Muscle of leg (tissue), 16 donors: ENCODE measurements at places on chromosomes 1 and 21. TPM values are rescaled to one million over a fixed set of nuclear protein-coding genes. Genes with fewer than 3 reads are reported as not detected.

- no peak overlapping the region for H3K4me3 ChIP-seq
- H3K27ac ChIP-seq: no peak overlapping the region
- no peaks in the 10 kb centered on the region for H3K4me1 ChIP-seq
- H3K36me3 ChIP-seq: peaks cover 69% of the 10 kb centered on the region
- no peaks in the 10 kb centered on the region for H3K27me3 ChIP-seq
These were observed 8.7 kb downstream of the KHDC4 start for GRCh38 chr1:155925506-155925905.

The SLC35E2B gene
- total RNA-seq: 27.4 TPM

The LCK gene
- total RNA-seq: 0.62 TPM

DNA sequence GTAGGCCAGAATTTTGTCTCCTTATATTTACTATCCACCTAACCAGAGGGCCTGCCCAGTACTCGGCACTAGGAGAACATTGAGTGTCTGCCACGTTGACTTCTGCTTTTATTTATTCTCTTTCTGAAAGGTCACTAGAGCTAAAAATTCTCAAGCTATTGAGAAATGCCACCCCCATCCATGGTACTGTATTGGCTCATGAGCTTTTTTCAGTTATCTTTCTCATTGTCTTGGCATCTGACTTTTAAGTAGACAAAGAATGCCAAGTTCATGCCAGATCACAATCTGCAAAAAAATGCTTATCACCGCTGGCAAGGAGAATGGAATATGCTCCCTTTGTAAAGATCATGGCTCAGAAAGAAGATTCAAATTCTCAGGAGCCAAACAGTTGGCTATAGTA is 49.8 kb upstream of the MROH9 start:
- H3K27ac ChIP-seq: no peak overlapping the region
- H3K4me3 ChIP-seq: no peak overlapping the region
- H3K4me1 ChIP-seq: no peaks in the 10 kb centered on the region

The ACADM gene
- total RNA-seq: 59.8 TPM

DNA sequence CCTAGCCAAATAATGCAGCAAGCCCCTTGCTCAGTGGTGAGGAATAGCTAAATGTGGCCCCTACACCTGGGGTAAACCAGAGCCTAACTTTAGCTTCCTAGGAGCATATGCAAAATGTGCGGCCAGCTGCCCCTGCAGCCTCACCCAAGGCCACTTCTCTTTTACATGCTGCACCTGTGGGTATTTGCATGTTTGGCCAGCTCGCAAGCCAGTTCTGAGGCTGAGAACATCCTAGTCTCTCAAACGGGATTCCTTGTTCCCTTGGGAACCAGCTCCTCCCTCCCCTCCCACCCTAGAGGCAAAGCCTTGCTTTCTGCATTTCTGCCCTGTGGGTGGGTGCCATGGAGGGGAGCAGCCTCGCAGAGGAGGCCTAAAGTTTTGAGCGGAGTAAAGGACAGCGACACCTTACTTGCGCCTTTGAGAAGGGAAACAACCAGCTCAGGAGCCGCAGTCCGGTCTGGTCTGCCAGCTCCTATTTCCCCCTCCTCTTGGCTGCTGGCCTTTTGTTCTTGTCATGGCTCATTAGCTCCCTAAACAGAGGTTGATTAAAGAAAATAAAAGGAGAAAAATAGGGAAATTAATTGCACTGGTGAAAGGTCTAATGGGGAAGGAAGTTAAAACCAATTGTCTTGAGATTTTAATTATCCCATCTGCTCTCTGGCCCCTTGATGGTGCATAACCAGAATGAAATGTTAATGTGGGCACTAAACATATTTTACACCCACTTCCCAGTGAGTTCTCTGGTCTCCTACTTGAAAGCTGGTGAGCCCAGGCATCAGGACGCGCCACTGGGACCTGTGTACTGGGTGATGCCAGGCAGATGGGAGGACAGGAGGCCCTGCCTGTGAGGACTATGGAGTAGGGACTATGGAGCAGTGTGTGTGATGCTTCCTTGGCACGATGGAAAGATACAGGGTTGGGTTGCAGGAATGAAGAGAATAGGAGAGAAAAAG is 68.7 kb downstream of the TEX35 start:
- peaks cover 25% of the 10 kb centered on the region for H3K4me1 ChIP-seq
- peak; percentile 12 for DNase-seq
- H3K27ac ChIP-seq: peak overlapping the region; percentile 38
- no peak overlapping the region for H3K4me3 ChIP-seq
- no peaks in the 10 kb centered on the region for H3K27me3 ChIP-seq
- H3K36me3 ChIP-seq: no peaks in the 10 kb centered on the region

The HPDL gene
- total RNA-seq: 2.6 TPM

The AHCYL1 gene
- 20.6 TPM for total RNA-seq

- H3K36me3 ChIP-seq: no peaks in the 10 kb centered on the region
- H3K27ac ChIP-seq: no peak overlapping the region
- no peak overlapping the region for H3K4me3 ChIP-seq
- no peaks in the 10 kb centered on the region for H3K27me3 ChIP-seq
- DNase-seq: no peak
These were observed 62.0 kb downstream of the ARHGEF16 start for GRCh38 chr1:3516481-3516869.

GRCh38 chr21:39651206-39651605 is 38.5 kb downstream of the B3GALT5 start:
- H3K4me3 ChIP-seq: no peak overlapping the region
- no peaks in the 10 kb centered on the region for H3K36me3 ChIP-seq
- H3K4me1 ChIP-seq: peaks cover 4% of the 10 kb centered on the region
- H3K27ac ChIP-seq: no peak overlapping the region

DNA sequence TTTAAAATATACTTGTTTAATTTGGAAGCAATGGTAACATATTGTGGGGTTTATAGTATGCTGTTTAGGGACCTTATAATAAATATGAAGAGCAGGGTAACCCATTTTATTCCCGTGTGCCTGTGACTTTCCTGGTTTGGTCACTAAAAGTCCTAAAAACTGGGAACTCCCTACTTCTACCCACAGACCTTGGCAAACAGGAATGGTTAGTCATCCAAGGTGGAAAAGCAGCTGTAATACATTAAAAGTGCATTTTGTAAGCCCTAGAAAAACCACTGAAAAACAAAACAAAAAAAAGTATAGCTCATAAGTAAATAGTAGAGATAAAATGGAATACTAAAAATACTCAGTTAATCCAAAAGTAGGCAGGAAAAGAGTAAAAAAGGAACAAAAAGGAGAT is 538.9 kb downstream of the LMO4 start:
- no peaks in the 10 kb centered on the region for H3K4me1 ChIP-seq
- H3K27ac ChIP-seq: no peak overlapping the region
- no peaks in the 10 kb centered on the region for H3K27me3 ChIP-seq

DNA sequence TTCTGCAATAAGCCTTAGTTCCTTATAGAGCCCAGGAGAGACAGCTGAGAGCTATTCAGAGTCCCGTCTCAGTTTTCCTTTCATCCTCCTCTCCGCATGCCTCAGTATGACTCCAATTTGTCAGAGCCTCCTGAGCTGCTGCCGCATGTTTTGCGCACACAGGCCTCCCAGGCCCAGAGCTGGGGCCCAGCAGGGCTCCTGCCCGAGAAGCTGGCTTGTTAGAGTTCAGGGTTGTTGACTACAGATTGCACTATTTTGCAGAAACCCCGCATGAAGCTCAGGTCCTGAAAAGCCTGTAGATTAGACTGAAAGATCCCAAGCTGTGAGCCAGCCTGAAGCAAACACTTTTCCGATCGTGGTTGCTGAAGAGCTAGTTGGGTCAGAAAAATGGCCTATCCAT is 51.5 kb downstream of the IGSF5 start:
- H3K4me1 ChIP-seq: peaks cover 5% of the 10 kb centered on the region
- peak; percentile 21 for DNase-seq
- H3K27ac ChIP-seq: no peak overlapping the region
- H3K36me3 ChIP-seq: no peaks in the 10 kb centered on the region

The ZNF697 gene
- total RNA-seq: 10.1 TPM

DNA sequence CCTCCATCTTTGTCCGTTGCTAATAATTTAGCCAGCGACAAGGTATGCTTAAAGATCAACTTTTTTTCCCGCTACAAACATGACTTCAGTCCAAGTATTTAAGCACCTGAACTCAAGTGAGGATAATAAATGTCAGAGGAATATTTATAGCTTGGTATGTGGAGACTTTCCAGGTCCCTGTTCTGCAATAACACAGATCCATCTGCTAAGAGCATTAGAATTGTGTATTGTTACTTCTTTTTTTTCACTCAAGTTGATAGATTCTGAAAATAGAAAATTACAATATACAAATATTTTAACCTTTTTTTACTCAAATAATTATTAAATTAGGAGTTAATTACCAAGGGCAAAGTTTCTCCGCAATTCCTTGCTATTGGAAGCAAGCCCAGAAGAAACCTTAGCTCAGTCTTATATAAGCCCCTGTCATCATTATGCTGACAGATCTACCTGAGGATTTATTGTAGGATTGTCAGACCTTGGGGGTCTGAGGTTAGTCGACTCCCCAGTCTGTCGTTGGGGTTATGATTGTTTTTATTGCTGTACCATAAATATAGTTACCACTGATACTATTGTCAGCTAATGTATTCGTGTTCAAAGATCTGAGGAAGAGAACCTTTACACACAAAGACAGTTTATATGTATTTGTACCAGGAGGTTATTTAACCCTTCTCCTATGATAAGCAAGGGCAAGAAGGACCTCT is 337.9 kb downstream of the TBX15 start:
- H3K4me1 ChIP-seq: peaks cover 2% of the 10 kb centered on the region
- peak overlapping the region; percentile 54 for H3K27ac ChIP-seq
- no peak overlapping the region for H3K4me3 ChIP-seq
- no peaks in the 10 kb centered on the region for H3K36me3 ChIP-seq
- peak; percentile 58 for DNase-seq
- H3K27me3 ChIP-seq: no peaks in the 10 kb centered on the region

The ZNF593OS gene
- 0.31 TPM for total RNA-seq

The RGSL1 gene
- not detected for total RNA-seq

The IVL gene
- total RNA-seq: not detected

DNA sequence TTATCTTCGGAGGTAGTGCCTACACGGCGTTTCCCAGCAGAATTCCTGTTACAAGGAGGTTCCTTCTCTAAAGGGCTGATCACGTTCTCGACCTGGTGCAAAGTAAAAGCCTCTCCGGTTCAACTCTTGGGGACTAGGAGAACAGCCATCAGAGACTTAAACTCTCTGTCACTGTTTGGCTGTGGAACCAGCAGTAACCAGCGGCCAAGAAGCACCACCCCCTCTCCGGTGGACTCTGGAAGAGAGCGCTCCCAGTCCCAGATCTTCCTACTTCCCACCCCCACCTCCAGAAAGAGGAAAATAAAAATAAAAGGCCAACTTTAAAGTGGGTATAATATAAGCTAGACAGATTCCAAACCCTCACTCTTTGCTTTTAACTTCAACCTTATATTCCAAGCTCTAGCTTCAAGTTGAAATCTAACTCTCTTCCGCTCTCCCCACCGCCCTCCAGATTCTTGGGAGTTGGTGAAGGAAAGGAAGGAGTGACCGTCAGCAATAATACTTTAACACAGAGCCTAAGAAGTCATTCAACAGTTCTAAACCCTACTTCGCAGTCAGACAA is 2.9 kb downstream of the BRINP3 start:
- peaks cover 10% of the 10 kb centered on the region for H3K4me1 ChIP-seq
- H3K4me3 ChIP-seq: peak overlapping the region; percentile 44
- H3K36me3 ChIP-seq: no peaks in the 10 kb centered on the region

DNA sequence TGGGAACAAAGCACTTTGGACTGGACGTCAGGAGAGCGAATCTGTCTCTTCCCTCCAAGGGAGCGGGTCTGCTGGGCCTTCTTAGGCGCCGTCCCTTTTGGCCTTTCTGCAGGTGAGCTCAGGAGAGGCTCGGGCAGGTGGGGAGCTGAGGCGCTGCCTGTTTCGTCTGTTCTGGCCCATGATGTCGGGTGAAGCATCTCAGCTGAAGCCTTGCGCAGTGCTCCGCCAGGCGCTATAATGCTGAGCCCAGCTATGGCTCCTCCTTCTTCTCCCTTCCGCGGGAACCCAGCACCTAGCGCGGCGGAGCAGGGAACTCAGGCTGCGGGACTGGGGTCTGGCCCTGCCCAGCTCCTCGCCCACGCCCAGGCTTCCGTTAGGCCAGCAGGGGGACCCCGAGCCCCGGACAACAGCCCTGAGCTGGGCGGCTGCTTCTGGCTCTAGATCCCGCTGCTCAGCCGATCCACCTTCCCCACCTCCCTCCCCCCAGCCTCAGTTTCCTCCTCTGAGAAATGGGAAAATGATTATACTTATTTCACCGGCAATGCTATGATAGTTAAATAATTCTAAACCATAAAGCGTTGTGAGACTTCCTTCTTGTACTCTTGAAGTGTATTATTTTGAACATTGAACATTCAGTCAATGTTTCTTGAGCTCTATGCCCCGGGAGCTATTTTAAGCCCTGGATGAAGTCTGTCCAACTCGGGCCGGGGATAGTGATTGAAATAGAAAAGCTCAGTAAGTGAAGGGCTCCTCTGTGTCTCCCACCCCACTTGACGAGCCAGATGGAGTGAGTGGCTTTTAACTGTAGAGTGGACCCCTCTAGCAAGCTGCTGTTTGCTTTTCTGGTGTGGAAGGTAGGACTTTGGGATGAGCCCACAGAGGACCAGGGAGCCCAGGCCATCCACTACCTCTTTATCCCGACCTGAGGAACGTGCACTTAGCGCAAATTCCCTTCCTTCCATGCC is 9.6 kb upstream of the ADORA1 start:
- H3K27me3 ChIP-seq: peaks cover 42% of the 10 kb centered on the region
- H3K4me1 ChIP-seq: peaks cover 33% of the 10 kb centered on the region
- H3K4me3 ChIP-seq: no peak overlapping the region
- peak; percentile 77 for DNase-seq
